Kidney (tissue), 22 donors: ENCODE measurements at places on chromosomes 6 and 20.

DNA sequence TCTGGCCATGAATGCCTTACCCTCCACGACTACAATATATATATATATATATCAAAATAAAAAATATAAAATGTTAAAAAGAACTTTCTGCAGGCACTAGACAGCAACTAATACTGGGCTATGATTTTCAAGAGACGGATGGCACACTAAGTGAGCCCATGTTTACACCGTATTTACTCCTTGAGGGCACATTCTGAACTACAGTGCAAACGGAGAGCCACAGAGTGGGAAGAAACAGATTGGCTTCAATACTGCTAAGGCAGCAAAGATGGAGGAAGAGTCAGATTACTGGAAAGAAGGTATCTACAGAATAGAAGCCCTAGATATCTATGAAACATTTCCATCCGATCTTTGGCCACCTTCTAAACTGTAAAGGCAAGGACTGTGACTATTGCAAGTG is 330.3 kb downstream of the HTR1B start:
- no peak for DNase-seq
- no peaks in the 10 kb centered on the region for H3K4me1 ChIP-seq
- H3K27me3 ChIP-seq: no peaks in the 10 kb centered on the region
- no peak overlapping the region for H3K27ac ChIP-seq
- H3K36me3 ChIP-seq: no peaks in the 10 kb centered on the region

- H3K27me3 ChIP-seq: no peaks in the 10 kb centered on the region
- no peaks in the 10 kb centered on the region for H3K4me1 ChIP-seq
- no peak overlapping the region for H3K27ac ChIP-seq
- no peak for DNase-seq
These were observed 607.4 kb downstream of the MAFB start for GRCh38 chr20:40081653-40082052.

- H3K27ac ChIP-seq: no peak overlapping the region
- H3K4me3 ChIP-seq: no peak overlapping the region
- DNase-seq: no peak
- H3K36me3 ChIP-seq: no peaks in the 10 kb centered on the region
- no peaks in the 10 kb centered on the region for H3K4me1 ChIP-seq
These were observed 48.0 kb downstream of the MUC22 start for GRCh38 chr6:31058128-31058894.

- no peak for DNase-seq
- H3K4me1 ChIP-seq: no peaks in the 10 kb centered on the region
- H3K36me3 ChIP-seq: no peaks in the 10 kb centered on the region
These were observed 875.9 kb downstream of the HACE1 start for GRCh38 chr6:103983860-103984259.

- H3K4me3 ChIP-seq: no peak overlapping the region
- no peaks in the 10 kb centered on the region for H3K4me1 ChIP-seq
- no peak for DNase-seq
- no peaks in the 10 kb centered on the region for H3K36me3 ChIP-seq
These were observed 193.5 kb downstream of the UBE3D start for GRCh38 chr6:82872185-82872584.
